Stimulated activated CD4-positive, alpha-beta T cell treated with anti-CD3 and anti-CD28 coated beads, Interleukin-4, amount 100 ng/mL, for 24 hours (primary cell): ENCODE measurements at places on chromosomes 2 and 18.

- no peak for DNase-seq
Measured at GRCh38 chr2:218326315-218326714, 30.3 kb upstream of the CATIP start.

GRCh38 chr2:173400760-173401159 lies 46.1 kb downstream of the CDCA7 start:
- no peak for DNase-seq

DNA sequence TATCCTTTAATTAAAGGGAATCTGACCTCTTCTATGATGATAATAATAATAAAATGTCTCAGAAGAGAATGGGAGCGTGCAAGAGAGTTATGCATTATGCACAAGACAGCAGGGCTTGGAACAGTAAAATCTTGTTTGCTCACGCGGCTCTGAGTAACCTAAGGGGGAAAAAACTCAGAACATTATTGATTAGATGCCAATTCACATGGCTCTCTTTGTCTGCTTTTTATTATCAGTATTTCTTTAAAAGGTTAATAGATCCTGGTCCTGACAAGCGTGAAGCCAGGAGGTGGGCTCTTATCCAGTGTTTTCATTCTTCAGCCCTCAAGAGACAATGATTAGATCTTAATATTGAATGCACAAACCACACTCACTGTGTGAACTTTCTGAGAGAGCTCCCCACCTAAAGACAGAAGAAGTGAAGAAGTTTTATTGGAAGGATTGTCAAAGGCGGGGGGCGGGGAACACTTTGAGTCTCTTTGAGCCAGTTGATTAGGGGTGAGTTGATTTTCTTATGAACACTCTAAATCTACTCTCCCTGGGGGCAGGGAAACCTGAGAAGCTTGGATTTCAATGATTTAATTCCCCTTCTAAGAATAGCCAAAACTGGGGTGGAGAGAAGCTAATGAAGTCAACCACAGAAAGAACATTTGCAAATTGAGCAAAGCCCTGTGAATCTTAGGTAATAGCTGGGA lies 127.5 kb upstream of the CTAGE1 start:
- DNase-seq = no peak

- DNase-seq = no peak
Measured at GRCh38 chr2:230885463-230886130, 20.9 kb downstream of the ITM2C start.

GRCh38 chr18:50194631-50195532 lies at the start of gene MYO5B:
TSS of gene MYO5B (minus strand) at chr18:50195147. CDS start at chr18:50194793, 354 bp downstream.
- peak; percentile 39 for DNase-seq

DNA sequence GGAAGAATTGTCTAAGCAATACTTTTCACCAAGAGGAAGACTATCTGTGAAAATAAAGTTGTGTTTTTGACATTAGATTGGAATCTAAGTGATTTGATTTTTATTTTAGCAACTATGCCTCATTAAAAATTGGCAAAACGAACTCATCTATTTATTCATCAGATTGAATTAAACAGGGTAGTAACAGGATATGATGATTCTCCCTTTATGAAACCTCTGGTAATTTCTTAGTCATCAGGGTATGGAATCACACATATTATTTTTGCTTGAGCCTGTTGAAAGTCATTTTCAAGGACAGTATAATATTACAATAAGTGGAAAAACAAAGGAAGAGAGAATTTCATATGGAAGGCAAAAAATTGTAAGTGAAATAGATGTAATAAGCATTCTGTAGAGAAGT lies 22.0 kb downstream of the ZNF804A start:
- no peak for DNase-seq
